ENCODE measurements at places on chromosomes 13 and 19.
A peak's percentile ranks its signal among the peaks of the same experiment; 100 is the strongest.

DNA sequence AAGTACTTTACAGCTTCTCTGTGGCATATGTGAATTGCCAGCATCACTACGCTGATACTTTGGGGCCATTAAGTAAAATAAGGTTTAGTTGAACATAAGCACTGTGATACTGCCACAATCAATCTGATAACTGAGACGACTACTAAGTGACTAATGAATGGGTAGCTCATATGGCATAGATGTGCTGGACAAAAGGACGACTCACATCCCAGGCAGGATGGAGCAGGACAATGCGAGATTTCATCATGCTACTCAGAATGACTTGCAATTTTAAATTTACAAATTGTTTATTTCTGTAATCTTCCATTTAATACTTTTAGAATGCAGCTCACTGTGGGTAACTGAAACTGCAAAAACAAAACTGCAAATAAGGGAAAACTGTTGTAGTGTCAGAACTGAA, 13.6 kb downstream of the CCDC122 start:
- no peak for DNase-seq

- no peak for DNase-seq
Measured at GRCh38 chr19:17944301-17944700, 11.5 kb downstream of the CCDC124 start.

- DNase-seq, result no peak
Measured at GRCh38 chr13:40540328-40541044, 126.0 kb downstream of the FOXO1 start.

- no peak for DNase-seq
Measured at GRCh38 chr13:111557921-111558699, 237.7 kb downstream of the TEX29 start.

DNA sequence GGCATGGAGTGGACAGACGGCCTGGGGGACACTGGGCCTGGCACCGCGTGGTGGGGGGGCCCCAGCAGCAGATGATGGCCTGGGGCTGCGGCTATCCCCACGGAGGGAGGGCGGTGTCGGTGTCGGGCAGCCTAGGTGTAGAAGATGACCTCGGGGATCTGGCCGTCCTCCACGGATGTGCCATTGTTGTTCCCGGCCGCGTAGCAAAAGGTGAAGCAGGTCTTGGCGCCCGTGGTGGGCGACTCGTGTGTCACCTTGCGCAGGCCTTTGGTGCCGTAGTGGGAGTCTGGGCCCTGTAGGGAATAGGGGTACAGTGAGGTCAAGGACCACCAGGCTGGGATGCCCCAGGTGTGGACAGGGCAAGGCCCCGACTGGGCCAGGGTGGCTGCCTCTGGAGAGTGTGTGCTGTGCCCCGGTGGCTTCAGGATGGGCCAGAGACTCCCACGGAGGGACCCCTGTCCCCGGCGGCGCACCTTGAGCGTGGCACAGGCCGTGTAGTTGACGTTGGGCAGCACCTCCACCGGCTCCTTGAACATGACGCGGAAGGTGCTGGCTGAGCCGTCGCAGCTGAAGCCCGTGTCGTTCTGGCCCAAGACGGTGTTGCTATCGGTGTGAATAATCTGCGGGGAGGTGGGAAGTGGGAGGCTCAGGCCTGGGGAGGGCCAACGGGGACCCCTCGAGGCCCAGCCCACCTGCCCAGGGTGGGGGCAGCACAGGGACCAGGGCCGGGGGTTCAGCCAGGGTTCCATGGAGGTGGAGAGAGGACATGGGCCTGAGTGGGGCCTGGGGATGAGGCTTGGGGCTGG, 29.0 kb downstream of the BTBD2 start:
- no peak for DNase-seq

DNA sequence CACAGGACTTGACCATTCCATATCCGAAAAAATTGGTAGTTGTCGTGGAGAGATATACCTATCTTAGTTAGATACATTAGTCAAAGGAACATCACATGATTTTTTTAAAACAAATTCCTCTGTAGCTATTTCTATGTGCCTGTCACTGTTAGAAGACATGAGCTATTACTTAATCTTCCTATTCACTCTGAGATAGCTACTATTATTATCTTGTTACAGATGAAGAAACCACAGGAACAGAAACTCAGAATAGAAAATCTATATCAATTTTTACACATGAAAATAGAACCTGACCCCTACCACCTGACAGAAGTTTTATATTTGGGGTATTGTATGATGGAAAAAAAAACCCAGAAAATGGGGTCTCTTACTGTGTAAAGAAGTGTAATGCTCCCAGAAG, 68.9 kb upstream of the TDRD3 start:
- no peak for DNase-seq

- DNase-seq, result no peak
Measured at GRCh38 chr13:38376546-38376945, 26.9 kb downstream of the UFM1 start.

GRCh38 chr13:51818781-51819511, 15.0 kb upstream of the DHRS12 start:
- no peak for DNase-seq

DNA sequence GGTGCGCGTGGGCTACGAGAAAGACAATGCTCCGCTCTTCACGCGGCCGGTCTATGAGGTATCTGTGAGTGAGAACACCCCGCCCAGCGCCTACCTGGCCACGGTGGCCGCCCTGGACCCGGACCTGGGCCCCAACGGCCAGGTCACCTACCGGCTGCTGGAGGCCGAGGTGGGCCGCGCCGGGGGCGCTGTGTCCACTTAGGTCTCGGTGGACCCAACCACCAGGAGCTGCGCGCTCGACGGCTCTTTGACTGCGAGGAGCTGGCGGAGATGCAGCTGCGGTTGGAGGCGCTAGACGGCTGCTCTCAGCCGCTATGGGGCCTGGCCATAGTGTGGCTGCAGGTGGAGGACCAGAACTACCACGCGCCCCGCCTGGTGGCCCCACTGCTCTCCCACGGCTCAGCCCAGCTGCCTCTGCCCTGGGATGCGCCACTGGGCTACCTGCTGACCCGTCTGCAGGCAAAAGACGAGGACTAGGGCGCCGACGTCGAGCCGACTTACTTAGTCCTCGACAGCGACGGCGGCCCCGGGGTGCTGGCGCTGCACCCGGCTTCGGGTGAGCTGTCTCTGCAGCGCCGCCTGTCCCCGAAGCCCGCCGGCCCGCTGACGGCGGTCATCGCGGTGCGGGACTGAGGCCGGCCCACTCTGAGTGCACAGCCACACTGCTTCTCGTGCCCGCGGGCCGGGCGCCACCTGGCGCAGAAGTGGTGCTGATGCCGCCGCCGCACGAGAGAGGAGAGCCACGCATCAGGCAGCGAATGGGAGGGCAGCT, 173.0 kb downstream of the OLFM4 start:
- no peak for DNase-seq

DNA sequence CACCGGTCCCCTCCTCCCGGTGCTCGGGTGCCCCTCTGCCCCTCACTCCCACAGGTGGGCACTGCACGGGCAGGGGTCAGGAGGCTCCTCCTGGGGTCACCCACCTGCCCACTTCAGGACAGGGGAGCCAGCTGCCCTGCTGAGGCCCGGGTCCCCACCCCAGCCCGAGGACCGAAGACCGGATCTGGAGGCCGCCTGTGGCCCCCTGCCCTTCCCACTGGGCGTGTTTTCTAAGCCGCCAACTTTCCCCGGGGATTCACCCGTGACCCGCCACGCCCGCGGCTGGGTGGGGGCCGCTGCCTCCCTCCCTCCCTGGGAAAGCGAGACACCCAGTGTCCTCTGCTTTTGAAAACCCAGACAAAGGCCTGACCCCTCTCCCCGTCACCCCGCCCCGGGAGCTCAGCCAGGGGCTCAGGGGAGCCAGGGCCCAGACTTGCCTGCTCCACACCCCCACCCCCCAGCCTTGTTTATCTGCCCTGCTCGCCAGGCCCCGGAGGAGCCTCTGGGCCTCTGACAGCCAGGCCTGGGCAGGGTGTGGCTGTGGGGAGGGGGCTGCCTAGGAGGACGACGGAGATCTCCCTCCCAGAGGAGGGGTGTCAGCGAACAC, 1.3 kb downstream of the PALM start:
- DNase-seq, result no peak

DNA sequence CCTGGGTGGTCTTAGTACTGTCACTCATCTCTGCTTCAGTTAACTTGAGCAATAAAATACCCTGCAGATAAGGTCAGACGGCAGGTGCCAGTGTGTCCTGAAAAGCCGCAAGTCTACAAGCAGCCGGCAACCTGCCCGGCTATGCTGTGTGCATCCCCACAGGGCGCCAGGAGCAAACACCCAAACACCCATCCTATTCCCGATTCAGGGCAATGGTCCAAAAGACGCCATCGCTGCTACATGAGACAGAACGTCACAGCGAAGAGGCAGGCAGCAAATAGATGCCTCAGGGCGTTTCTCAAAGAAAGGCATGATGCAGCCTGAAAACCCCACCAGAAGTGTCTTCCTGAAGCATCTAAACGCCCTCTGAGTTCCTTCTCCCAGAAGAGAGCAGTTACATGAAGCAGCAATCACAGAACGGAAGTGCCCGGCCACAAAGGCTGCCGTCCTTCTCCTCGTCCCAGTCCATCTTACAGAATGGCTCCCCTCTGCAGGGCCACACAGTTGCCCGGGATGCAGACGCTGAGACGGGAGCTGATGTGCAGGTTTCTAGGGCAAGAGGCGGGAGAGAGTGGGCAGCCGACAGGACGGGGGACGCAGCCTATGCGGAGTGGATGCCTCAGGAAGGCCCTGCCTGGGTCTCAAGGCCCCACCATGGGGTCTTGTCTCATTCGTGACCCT, 35.1 kb downstream of the RASA3 start:
- peak; percentile 53 for DNase-seq

DNA sequence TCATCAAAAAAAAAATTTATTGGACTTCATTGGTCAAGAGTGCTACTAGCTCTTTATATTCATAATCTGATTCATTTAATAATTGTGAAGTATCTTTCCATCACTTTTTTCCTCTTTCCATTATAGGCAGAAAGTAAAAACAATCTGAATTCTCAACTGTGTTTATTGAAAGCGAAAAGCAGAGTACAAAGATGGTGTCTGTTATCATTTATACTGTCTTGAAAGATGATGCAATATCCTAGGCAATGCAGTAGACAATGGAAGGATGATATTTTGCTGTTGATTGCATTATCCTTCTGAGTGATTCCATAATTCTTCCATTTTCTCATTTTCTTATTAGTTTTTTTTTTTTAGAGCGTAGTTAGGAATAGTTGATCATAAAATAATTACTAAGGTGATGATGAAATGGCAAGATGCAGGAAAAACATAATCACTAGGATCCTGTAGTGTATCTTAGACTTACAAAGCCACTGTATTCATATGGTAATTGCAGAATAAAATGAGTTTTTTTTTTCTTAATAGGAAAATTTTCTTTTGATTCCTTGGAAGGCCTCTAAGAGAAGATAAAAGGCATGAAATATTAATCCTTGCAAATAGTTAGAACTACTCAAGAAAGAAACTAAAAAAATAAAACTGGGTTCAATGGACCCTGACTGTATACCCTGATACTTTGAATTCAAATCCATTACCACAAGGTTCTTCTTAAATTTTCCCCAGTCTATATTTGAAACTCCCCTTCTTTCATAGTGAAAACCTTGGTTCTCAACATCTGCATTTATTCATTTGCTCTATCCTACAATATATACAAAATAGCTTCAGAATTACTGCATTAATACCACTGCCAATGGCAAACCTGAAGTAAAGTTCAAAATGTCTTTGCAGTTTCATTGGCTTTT, 11.6 kb downstream of the URI1 start:
- no peak for DNase-seq

- no peak for DNase-seq
Measured at GRCh38 chr13:40275155-40275554, 391.3 kb downstream of the FOXO1 start.

DNA sequence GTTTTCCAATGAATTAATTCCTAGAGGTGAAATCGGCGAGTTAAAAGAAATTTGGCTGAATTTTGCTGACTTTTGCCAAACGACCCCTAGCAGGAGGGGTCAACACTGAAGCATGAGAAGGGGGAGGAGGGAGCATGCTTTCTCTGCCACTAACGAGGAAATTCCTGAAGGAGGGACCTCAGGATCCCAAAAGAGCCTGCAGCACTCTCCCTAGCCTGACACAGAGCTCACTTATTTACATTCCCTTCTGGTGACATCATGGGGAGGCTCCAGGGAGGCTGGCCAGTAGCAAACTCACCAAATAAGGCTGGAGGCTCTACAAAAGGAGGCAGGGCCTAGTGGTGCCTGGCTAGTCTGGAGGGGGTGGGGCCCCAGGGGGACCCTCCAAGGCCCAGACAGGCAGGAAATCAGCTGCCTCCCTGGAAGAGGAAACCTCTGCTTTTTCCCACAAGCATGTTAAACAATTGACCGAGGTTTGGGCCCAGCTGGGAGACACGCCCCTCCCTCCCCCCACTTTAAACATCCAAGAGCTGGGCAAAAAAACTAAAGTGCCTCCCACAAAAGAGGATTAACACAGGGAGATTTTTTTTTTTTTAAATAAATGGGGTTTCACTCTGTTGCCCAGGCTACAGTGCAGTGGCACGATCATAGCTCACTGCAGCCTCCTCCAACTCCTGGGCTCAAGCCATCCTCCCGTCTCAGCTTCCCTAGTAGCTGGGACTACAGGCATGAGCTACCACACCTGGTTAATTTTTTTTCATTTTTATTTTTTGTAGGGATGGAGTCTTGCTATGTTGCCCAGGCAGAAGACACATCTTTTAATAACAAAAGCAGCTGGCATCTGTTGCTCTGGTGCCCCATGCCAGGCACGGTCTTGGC, 2.1 kb downstream of the DAPK3 start:
- peak; percentile 97 for DNase-seq

GRCh38 chr13:50596776-50597203, 246.7 kb downstream of the DLEU7 start:
- DNase-seq, result no peak

DNA sequence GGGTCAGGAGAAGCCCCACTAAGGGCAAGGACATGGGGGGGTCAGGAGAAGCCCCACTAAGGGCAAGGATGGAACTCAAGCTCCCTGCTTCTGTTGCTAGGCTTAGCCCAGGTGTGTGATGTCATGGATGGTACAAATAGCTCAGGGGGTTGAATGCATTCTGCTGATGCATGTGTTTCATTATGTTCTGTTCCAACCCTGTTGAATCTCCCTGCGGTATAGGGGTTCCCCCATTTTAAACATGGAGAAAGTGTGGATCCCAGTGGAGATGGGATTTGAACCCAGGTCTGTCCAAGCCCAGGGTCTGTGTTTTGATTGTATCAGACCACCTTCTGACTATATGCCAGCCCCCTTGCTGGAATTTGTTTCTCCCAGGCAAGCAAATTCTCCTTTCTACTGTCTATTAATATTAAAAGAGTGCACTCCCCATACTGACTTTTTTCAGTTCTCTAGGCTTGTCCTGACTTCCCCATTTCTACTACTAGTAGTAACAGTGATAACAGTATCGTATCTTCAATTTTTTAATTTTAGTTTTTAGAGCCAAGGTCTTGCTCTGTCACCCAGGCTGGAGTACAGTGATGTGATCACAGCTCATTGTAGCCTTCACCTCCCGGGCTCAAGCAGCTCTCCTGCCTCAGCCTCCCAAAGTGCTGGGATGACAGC, 6.7 kb downstream of the ZNF865 start:
- no peak for DNase-seq

- no peak for DNase-seq
Measured at GRCh38 chr19:33406521-33407139, 33.1 kb downstream of the CEBPG start.

- no peak for DNase-seq
Measured at GRCh38 chr19:13040948-13041292, 45.6 kb downstream of the NFIX start.

Data from breast epithelium (tissue), 4 donors.